ENCODE measurements at places on chromosomes 3 and 15.

DNA sequence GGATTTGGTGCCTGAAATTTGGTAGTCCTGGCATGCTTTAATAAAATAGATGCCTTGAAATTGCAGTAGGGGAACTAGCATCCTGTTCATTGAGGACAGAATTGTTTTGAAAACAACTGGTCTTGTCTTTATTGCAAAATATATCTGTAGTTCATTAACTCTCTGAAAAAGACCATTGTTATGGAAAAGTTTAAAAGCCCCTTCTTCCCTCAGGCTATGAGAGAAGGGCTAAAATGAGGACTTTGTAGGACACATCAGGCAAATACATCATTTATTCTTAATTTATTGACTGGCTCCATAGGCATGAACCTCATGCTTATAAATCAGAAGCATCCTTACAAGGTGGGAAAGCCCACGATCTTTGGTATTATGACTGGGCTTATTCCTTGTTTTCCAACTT, 221.0 kb upstream of the CBLB start:
- no peak for DNase-seq

- no peak for DNase-seq
These were observed 309.2 kb downstream of the PDCD6IP start for GRCh38 chr3:34107669-34108068.

- DNase-seq: no peak
These were observed 303.4 kb upstream of the ICE2 start for GRCh38 chr15:60782316-60782715.

- DNase-seq: no peak
These were observed 150.2 kb downstream of the ATP10A start for GRCh38 chr15:25712961-25713355.

GRCh38 chr15:31606194-31606669, 279.6 kb downstream of the KLF13 start:
- DNase-seq: no peak
